G401 (cell line): ENCODE measurements at places on chromosomes 2 and 18.

- no peak for DNase-seq
Measured at GRCh38 chr2:138381373-138381772, 120.2 kb upstream of the SPOPL start.

GRCh38 chr18:60585670-60586069 is 213.1 kb upstream of the MC4R start:
- no peak for DNase-seq

- DNase-seq, result peak; percentile 39
Measured at GRCh38 chr18:12361770-12362378, 15.2 kb downstream of the AFG3L2 start.

DNA sequence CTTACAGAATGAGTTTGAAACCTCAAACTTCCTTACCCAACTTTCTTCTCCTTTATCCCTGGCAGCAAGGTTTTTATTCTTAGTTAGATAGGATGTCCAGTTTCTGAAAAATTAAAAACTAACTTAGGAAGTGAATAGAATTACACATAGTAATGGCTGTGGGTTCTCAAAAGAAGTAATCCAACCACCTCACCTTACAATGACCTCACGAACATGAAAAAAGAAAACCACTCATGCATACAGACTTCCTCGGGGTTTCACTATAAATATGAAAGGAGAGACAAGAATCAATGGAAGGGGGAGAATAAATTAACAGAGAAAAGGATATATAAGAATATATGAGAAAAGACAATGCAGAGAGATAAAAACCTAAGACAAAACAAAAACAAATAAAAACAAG is 1044.3 kb upstream of the KLHL29 start:
- no peak for DNase-seq

DNA sequence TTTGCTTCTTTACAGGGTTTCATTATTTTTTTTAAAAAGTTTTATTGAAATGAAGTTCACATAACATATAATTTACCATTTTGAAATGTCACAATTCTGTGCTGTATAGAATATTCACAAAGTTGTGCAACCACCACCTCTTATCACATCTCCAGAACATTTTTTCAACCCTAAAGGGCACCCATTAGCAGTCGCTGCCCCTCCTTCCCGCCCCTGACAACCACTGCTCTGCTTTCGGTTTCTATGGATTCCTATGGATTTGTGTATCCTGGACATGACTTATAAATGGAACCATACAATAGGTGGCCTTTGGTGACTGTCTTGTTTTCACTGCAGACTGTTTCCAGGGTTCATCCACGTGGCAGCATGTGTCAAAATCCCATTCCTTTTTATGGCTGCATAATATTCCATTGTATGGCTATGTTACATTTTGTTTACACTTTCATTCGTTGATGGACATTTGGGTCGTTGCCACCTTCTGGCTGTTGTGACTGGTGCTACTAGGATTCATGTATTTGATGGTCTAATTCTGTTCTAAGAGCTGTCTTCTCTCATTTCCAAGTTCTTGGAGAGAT is 52.6 kb downstream of the SH3BP4 start:
- no peak for DNase-seq

- no peak for DNase-seq
Measured at GRCh38 chr2:157413326-157414035, 30.4 kb downstream of the CYTIP start.

DNA sequence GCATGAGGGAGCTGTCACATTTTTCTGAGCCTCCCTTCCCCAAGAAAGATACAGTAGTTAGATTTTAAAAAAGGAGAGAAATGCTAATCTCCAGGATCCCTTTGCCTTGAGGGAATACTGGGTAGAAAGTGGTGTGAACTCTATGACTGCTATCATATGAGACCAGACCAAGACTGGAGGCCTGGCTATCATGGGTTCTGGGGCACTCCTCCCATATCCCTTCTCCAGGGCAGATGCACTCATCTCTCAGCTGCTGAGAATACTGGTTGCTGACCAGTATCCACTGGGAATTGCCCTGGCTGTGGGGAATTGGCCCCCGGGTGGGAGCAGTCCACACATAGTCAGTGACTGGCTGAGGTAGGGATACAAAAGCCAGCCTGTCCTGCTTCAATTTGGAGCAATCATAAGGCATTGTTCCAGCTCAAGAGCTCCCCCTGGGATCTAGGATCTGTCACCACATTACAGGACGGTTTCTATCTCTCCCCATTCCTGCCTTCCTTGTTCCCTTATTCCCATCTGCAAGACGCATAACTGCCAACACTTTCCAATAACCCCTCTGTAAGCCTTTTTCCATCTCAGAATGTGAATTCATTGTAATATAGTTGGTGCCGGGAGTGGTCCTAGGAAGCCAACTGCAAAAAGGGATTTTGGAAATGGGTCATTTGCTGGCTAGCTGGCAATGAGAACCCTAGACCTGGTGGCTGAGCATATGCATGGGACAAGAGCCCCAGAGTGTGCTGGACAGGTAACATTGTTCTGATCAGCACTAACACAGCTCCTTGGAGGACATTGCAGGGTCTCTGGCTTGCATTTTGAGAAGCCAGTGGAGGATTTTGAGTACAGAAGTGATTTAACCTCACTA is 35.4 kb upstream of the REEP1 start:
- peak; percentile 59 for DNase-seq

GRCh38 chr18:57057890-57058289 is 89.0 kb upstream of the BOD1L2 start:
- no peak for DNase-seq

DNA sequence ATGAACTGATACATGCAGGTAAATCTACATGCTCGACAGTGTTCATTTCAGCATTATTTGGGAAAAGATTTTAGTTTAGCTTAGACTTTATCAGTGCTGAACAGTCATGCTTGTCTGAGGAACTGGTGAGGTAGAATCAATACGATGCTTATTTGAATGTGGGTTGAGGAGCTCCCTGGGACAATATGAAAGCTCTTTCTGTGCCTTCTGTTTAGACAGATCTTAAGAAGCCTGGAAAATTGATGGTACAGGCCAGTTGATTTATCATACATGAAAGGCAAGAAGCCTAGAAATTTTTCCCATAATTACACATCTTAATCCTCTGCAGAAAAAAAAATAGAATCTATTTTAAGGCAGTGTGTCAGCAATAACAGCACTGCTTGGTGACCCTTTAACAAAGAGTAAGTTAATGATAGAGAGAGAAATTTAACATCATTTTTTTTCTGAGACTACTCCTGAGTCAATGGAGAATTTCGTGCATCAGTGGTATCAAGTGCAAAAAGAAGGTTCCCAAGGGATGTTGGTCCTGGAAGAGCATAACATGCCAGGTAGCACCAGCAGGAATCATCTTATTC is 252.2 kb upstream of the CDH20 start:
- DNase-seq, result no peak

DNA sequence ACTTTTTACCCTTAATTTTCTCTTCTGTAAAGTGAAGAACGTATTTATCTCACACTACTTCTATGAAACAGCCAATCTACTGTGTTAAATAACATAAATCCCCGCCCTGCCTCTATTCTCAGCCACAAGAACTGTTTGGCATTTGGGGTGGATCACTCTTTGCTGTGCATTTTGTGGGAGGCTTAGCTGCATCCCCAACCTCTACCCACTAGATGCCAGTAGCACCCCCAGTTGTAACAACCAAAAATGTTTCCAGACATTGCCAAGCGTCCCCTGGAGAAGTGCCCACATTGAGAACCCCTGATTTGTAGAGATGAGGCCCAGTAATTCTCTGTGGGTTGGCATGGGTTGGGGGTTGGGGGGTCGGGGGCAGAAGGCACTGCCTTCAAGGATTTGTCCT is 94.7 kb upstream of the BOD1L2 start:
- no peak for DNase-seq

DNA sequence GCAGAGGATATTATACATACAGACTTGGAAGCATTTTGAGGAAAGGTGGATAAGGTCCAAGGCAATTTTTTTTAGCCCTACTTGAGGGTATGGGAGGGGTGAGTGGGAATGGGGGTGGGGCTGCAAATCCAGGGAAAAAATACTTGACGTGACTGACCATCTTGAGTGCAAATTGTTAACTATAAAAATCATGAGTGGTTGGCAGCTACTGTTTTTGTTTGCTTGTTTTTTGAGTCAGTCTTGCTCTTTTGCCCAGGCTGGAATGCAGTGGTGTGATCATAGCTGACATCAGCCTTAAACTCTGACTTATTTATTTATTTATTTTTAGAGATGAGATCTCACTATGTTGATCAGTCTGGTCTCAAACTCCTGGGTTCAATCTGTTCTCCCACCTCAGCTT is 458.8 kb downstream of the PIK3C3 start:
- no peak for DNase-seq

DNA sequence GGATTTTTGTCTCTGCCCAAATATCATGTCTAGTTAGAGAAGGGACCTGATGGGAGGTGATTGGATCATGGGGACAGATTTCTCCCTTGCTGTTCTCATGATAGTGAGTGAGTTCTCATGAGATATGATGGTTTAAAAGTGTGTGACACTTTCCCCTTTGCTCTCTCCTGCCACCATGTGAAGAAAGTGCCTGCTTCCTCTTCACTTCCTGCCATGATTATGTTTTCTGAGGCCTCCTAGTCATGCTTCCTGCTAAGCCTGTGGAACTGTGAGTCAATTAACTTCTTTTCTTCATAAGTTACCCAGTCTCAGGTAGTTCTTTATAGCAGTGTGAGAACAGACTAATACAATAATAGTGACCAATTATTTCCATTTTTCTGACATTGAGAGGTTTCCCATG is 167.3 kb upstream of the CYRIA start:
- DNase-seq, result no peak

- DNase-seq, result no peak
Measured at GRCh38 chr2:60336442-60337141, 216.9 kb downstream of the BCL11A start.
